Pancreas (tissue), 10 donors: ENCODE measurements at places on chromosomes 6 and 20.

- H3K4me1 ChIP-seq, result no peaks in the 10 kb centered on the region
- no peak for DNase-seq
- no peaks in the 10 kb centered on the region for H3K36me3 ChIP-seq
- H3K27ac ChIP-seq, result no peak overlapping the region
- H3K4me3 ChIP-seq, result no peak overlapping the region
These were observed 50.8 kb downstream of the GMDS start for GRCh38 chr6:2194643-2195042.

DNA sequence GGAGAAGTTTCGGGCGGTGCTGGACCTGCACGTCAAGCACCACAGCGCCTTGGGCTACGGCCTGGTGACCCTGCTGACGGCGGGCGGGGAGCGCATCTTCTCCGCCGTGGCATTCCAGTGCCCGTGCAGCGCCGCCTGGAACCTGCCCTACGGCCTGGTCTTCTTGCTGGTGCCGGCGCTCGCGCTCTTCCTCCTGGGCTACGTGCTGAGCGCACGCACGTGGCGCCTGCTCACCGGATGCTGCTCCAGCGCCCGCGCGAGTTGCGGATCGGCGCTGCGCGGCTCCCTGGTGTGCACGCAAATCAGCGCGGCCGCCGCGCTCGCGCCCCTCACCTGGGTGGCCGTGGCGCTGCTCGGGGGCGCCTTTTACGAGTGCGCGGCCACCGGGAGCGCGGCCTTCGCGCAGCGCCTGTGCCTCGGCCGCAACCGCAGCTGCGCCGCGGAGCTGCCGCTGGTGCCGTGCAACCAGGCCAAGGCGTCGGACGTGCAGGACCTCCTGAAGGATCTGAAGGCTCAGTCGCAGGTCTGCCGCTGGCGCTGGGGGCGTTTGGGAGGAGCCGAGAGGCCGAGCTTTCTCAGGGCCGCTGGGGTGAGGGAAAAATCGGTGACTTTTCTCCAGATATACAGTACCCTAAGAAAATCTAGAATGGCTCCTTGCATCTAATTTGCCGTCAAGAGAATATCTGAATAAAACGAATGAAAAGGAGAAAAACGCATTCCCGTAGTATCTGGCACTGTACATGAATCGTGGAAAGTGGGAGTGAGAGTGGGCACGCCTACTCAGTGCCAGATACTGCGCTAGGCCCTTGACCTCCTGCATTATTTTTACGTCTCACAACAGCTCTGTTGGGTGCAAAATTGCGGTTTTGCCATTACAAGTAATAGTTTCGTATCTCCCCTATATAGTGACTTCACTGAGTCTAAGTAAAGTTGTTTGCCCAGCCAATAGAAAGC, 1.0 kb downstream of the CALHM6 start:
- H3K4me1 ChIP-seq, result peaks cover 3% of the 10 kb centered on the region
- H3K27ac ChIP-seq, result no peak overlapping the region
- no peaks in the 10 kb centered on the region for H3K36me3 ChIP-seq

GRCh38 chr6:86152546-86152945, 509.9 kb upstream of the SYNCRIP start:
- no peak overlapping the region for H3K4me3 ChIP-seq
- H3K36me3 ChIP-seq, result no peaks in the 10 kb centered on the region
- peak; percentile 48 for DNase-seq
- H3K27me3 ChIP-seq, result no peaks in the 10 kb centered on the region
- peaks cover 22% of the 10 kb centered on the region for H3K4me1 ChIP-seq

GRCh38 chr6:153980171-153980570, 58.9 kb upstream of the OPRM1 start:
- H3K4me3 ChIP-seq, result no peak overlapping the region
- no peaks in the 10 kb centered on the region for H3K36me3 ChIP-seq
- no peaks in the 10 kb centered on the region for H3K27me3 ChIP-seq

GRCh38 chr6:168247443-168248147, 72.0 kb downstream of the DACT2 start:
- peak; percentile 77 for DNase-seq
- no peak overlapping the region for H3K4me3 ChIP-seq
- peak overlapping the region; percentile 13 for H3K27ac ChIP-seq
- peaks cover 4% of the 10 kb centered on the region for H3K4me1 ChIP-seq

- H3K36me3 ChIP-seq, result no peaks in the 10 kb centered on the region
- H3K27ac ChIP-seq, result peak overlapping the region; percentile 94
- H3K4me1 ChIP-seq, result peaks cover 4% of the 10 kb centered on the region
These were observed 62.0 kb upstream of the HFE start for GRCh38 chr6:26025047-26025893.
